ENCODE measurements at places on chromosomes 5 and 9. TPM values are rescaled to one million over a fixed set of nuclear protein-coding genes. Genes with fewer than 3 reads are reported as not detected.

Gene PCDHA9
- total RNA-seq, result not detected

Gene TMEM215
- total RNA-seq, result not detected

Gene ACOT12
- total RNA-seq, result 8.5 TPM

Gene GPR151
- total RNA-seq, result not detected

Gene SLC46A2
- total RNA-seq, result not detected

Gene DHFR
- total RNA-seq, result 42.7 TPM

Gene DOCK2
- total RNA-seq, result not detected

Gene DMRTA1
- total RNA-seq, result not detected

Gene TEX48
- total RNA-seq, result not detected

Gene GNA14
- total RNA-seq, result 0.05 TPM

Gene KLHL9
- total RNA-seq, result 21.3 TPM

Gene SPATA31E1
- not detected for total RNA-seq

Gene NMRK1
- total RNA-seq, result 20.9 TPM

Gene SLC24A2
- total RNA-seq, result not detected

Gene INSL4
- total RNA-seq, result 0.13 TPM

Gene ALG2
- 60.0 TPM for total RNA-seq

Gene ORM1
- total RNA-seq, result not detected

Gene PKD2L2
- total RNA-seq, result 0.11 TPM

Gene MOB3B
- total RNA-seq, result not detected

Gene PTCH1
- 3.8 TPM for total RNA-seq

Gene TAF11L2
- total RNA-seq, result not detected

Gene PNPLA7
- total RNA-seq, result 0.37 TPM

Gene GFI1B
- total RNA-seq, result 0.05 TPM

Gene PLCXD3
- 0.05 TPM for total RNA-seq

Gene SCGB3A1
- not detected for total RNA-seq

Gene PKN3
- 4.4 TPM for total RNA-seq

Gene SLC45A2
- total RNA-seq, result 618 TPM

Gene MUSK
- not detected for total RNA-seq

Gene GRIA1
- not detected for total RNA-seq

Gene PCDHGA2
- 2.0 TPM for total RNA-seq

All from SK-MEL-5 (cell line).